ENCODE measurements at places on chromosomes 5 and 9.

- no peak for DNase-seq
These were observed 4.8 kb downstream of the THG1L start for GRCh38 chr5:157735991-157736390.

- no peak for DNase-seq
These were observed 142.4 kb downstream of the CAAP1 start for GRCh38 chr9:26750162-26750561.

- DNase-seq = no peak
These were observed 15.8 kb downstream of the MGAT1 start for GRCh38 chr5:180786531-180787398.

GRCh38 chr9:135290086-135290485 is 189.5 kb upstream of the PPP1R26 start:
- no peak for DNase-seq

DNA sequence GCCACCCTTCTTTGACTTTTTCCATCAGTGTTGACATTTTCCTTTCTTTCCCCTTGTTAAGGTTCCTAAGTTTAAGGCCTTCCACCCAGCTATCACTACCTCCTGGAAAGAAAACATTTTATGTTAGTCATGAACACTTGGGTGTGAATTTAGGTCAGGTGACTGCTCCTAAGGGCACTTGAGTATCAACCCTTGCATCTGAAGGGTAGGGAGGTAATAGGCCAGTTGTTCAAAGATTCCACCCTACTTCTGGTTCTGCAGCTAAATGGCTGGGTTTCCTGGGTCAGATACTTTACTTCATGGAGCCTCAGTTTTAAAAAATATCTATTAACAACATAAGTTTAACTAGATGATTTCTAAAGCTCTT is 49.1 kb upstream of the OSMR start:
- no peak for DNase-seq

DNA sequence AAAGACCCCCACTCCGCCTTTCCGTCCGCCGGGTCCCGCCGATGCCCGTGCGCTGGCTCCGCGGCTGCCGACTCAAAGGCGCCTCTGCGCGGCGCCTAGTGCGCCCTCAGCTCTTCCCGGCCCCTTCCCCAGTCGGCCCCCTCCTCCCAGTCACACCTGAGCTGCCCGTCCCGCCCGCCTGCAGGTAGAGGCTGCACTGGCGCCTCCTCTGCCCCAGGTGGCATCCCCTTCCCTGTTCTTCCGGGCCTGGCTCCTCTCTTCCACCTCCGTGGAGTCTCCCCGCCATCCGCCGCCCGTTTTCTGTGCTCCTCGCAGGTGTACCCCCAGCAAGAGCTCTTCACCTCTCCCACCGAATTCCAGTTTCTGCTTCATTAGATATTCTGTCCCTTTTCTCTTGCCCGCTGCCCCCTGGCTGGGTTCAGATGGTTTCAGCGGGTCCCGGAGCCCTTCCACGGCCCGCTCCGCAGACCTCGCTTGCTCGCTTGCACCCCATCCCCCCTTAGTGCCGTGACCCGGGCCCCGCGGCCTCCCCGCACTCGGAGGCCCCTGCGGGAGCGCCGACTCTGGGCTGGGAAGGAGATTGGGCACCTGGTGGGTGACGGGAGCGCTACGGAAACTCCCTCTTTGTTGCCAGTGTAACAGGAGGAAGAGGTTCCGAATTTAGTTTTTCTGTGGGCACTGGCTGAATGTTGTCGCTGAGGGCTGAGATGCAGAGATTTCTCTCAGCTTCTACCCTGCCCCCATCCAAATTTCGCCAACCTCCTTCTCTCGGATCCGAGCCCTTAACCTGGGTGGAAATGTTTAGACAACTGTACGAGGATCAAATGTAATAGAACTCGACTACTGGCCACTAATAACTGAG is 809 bp downstream of the SLC44A1 start:
- peak; percentile 57 for DNase-seq

DNA sequence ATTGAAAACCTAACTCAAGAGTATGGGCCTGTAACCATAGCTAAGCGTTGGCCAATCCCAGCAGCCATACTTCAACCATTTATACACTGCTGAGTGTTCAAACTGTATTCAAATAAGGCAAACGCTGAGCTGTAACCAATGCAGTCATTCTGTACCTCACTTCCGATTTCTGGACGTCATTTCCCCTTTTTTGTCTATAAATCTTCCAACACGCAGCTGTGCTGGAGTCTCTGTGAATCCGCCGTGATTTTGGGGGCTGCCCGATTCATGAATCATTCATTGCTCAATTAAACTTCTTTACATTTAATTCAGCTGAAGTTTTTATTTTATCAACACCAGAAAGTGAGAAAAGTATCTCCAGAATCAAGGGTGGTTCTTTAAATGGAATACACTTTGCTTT is 31.7 kb downstream of the MTX3 start:
- no peak for DNase-seq

- no peak for DNase-seq
These were observed 72.1 kb upstream of the STK32A start for GRCh38 chr5:147162740-147163139.

DNA sequence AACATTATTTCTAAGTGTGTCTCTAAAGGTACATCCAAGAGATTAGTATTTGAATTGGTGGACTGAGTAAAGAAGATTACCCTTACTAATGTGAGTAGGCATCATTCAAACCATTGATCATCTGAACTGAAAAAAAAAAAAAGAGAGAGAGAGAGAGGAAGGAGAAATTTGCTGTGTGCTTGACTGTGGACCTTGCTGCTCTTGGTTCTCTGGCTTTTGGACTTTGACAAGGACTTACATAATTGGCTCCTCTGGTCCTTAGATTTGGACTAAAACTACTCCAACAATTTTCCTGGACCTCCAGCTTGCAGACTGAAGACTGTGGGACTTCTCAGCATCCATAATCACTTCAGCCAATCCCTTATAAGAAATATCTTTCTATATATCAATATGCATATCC is 1091.9 kb upstream of the EDIL3 start:
- DNase-seq = no peak

DNA sequence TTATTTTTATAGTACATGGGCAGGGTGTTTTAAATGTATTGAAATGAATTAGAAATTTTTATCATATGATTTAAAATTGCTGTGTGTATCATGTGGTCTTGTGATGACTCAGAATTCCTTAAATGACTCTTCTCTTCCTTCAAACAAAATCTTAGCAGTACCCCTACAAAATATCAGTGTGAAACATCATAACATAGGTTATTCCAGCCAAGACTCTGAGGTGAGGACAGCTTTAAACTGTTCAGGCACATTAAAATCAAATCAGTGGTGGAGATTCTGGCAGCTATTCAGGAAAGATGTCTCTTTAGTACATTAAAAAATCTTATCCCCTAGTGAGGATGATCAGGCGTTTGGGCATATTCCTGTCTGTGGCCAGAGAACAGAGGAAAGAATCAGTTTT is 174.0 kb downstream of the MAN2A1 start:
- DNase-seq = no peak

All from CD4-positive, alpha-beta T cell treated with Interleukin-4 for 1 hour (primary cell).